ENCODE measurements at places on chromosomes 4 and X.

DNA sequence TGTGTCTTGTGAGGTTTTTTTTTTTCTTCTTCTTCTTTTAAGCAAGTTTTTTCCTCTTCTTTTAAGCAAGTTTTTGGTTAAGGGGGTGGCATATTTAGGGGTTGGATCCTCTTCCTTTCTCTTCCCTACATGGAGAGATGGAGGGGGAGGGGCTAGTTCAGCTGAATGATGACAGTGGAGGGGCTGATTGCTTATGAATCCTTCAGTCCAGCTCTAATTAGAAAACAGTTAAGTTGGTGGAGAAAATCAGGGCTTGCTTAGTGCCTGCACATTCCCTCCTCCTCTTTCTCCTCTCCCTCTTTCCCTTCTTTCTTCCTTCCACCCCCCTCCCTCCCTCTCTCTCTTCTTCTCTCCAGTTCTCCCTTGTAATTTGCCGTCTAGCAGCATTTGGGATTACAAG lies 4.4 kb upstream of the HAND2 start:
- DNase-seq = no peak

GRCh38 chrX:146189371-146189770 lies 371.7 kb downstream of the SLITRK2 start:
- DNase-seq = no peak

DNA sequence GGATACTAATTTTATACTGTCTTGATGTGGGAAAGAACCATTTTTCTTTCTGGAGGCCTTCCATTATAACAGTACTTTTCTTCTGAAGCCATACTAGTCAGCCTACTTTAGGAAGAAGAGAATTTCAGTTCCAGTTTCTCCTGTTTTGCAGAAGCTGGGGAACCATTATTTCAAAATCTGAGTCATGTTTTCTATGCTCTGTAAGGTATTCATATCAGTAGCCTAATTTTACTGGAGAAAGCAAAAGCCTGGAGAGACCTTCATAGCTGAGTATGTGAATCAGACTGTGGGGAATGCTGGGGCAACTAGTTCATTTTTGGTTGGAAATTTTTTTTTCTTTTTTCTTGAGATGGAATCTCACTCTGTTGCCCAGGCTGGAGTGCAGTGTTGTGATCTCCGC lies 22.4 kb downstream of the AFF1 start:
- DNase-seq = no peak

GRCh38 chr4:80136270-80136669 lies 61.0 kb upstream of the PRDM8 start:
- DNase-seq = no peak

- no peak for DNase-seq
These were observed 1074.0 kb upstream of the LCORL start for GRCh38 chr4:19095491-19096046.

DNA sequence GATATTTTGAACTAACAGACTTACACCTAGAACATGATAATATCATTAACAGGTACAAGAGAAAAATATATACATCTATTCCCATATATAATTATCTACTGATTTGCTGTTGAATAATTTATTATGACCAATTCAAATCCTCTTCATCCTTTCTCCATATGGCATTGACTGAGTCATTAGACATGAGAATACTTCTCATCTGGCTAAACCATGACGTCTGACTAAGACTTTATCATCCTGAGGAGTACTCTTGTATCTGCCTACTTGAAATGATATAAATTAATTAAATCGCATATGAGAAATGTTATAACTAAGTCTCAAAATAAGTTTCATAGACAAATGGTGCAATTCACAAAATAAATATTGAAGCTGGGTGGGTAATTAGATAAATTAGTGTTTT lies 67.4 kb downstream of the EMCN start:
- DNase-seq = no peak

- DNase-seq = no peak
These were observed 2.3 kb upstream of the PHOX2B start for GRCh38 chr4:41750626-41751448.

GRCh38 chr4:173531086-173531965 lies 1.3 kb upstream of the HAND2 start:
- no peak for DNase-seq

- no peak for DNase-seq
These were observed 419.4 kb downstream of the ADGRL3 start for GRCh38 chr4:61619528-61619927.

DNA sequence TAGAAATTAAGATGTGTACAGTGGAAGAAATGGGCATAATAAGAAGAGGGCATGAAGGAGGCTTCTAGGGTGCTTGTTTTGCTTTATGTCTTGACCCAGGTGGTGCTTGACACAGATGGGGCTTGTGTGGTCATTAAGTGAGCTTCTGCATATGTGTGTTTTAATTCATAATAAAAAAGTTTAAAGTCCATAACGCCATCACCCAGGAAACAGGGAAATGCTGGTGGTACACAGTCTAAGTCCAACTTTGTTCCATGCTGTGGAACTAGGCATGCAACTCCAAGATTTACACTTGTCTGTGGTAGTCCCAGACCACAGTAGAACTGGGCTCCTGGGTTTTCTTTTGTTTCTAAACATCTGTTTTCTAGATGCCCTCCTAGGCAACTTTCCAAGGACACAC lies 511.9 kb downstream of the MID1IP1 start:
- DNase-seq = no peak

DNA sequence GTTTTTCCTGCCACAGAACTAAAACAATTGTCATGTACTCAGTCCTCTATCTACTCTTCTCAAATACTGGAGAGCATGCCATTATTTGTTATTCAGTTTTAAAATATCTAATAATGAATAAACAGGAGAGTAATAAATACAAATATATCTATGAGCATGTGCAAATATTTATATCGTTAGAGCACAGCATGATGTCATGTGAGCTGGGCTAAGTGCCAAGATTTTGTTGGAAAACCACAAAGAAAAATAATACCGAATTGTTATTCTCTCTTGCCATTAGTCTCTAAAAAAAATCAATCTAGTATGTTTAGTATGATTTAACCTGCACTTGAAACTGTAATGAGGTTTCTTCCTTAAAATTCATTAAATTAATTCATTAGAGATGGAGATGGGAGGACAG lies 97.3 kb downstream of the DDX60 start:
- no peak for DNase-seq

DNA sequence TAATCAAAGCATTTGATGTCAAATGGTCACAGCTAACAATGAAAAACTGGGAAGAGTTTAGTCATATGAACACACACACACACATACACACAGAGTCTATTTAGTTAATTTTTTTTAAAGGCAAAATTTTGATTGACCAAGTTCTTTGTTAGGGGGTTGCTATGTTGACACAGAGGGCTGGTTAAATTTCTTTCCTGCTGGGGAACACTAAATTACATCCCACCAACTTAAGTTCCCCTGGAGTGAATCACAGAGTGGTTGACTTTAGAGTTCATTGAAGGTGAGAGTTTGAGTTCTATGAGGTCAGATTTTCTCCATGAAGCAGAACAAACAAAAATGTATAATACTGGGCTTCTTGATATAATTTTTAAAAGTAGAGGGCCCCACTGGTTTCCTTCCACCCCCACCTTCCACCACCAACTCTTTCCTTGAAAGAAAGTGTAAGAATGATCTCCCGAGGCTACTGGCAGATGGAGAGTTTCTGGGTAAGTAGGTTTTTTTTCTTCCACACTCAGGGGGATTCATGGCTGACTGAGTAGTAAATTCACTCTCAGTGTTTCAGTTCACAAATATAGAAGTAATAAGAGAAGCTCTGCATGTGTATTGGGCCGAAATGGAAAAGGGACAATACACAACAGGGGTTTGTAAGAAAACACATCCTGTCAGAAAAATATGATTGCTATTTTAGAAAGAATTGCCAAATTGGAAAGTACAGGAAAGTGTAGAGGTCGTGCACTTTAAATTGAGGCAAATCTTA lies 917.0 kb upstream of the LCORL start:
- no peak for DNase-seq

GRCh38 chr4:4641661-4642495 lies 100.0 kb upstream of the STX18 start:
- no peak for DNase-seq

GRCh38 chr4:8376361-8377102 lies 64.0 kb downstream of the ACOX3 start:
- DNase-seq = no peak

DNA sequence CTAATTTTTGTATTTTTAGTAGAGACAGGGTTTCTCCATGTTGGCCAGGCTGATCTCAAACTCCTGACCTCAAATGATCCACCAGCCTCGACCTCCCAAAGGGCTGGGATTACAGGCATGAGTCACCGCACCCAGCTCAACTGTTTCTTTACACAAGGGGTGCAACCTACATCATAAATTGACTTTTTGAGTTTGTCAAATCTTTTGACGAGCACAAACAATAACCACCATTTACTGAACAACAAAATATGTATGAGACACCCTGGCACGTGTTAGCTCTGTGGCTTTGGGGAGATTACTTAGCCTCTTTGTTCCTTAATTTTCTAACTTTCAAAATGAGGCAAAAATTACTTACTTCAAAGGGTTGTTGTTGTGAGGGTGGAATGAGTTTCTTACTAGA lies 23.5 kb upstream of the SLC34A2 start:
- DNase-seq = no peak

DNA sequence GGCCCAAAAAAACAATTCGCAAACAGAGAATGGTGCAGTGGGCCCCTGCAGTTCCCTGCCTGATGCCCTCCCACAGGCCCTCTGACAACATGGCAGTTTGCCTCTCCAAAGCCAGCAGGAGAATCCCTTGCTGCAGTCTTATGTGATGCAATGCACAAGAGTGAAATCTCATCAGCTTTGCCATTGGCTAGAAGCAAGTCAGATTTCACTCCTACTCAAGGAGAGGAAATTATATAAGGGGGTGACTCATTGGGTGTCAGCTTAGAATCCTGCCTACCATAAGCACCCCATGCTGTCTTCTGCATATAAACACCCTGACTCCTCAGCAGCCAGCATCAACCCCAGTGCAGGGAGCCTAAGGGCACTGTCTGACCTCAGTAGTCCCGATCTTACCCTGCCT lies 157.3 kb upstream of the LDB2 start:
- no peak for DNase-seq

GRCh38 chrX:13167481-13168231 lies 123.2 kb upstream of the FAM9C start:
- no peak for DNase-seq
